ENCODE measurements at places on chromosomes 7 and 10.

- no peak for DNase-seq
Measured at GRCh38 chr10:14035506-14035905, 295.2 kb downstream of the FRMD4A start.

GRCh38 chr7:92682330-92682729 is 92.1 kb upstream of the FAM133B start:
- no peak for DNase-seq

DNA sequence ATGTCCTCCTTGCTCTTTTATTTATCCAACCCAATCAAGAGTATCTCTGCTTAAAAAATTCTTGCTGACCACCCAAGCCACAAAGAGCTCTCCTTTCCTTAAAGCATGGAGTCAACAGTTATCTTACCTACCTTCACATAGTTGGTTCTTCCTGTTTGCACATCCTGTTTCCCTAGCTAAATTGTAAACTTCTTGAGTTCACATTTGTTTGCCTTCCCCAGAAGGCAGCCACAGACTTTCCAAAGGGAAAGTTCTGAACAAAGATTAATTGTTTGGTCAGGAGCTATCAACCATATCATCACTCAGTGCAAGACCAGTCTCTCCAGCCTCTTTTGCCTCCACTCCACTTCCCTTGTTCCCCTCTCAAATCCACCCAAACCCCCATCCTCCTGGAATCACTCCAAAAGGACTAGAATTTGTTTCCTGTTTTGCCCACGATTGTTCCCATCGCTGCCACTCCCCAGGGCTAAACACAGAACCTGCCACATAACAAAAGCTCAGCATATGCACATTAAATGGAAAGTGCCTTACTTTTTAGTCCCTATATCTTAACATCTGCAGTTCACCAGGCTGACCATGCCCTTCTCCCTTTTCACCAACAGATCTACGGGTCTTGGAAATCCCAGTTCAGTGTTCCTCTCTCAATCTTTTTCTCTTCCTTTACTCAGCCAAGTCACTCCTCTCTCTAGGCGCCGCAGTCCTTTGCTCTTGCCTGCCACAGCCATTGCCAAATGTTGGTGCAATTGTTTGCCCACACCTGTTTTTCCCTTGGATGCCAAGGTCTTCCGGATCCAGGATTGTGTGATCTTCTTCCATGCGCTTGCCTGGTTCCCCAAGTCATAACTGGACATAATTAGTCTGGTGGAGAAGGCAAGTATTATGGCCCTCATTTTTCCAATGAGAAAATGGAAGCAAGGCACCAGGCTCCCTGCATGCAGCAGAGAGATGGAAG is 265.5 kb downstream of the KCNMA1 start:
- no peak for DNase-seq

DNA sequence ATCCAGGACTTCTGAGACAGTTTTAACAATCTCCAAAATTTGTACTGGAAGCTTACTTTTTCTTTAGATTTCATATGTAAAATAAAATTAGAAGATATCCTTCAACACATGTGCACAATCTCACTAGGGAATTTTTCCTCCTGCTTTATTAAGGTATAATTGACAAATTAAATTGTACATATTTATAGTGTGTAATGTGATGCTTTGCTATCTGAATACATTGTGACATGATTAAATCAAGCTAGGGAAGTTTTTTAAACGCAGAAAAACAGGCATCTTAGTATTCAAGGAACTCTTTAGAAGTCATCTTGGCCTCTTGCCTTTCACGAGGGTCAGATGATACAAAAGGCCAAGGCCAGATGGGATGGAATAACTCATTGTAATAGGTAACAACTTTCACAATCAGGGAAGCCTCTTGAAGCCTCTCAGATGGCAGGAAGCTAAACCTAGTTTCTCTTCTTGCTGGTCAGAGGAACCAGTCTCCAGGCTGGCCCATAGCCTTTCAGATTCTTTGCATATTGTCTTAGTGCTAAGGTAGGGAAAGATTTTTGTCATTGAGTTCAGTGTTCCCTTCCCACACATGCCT is 78.7 kb downstream of the RHOBTB1 start:
- no peak for DNase-seq

GRCh38 chr7:7219216-7219615 is 36.9 kb downstream of the C1GALT1 start:
- no peak for DNase-seq

DNA sequence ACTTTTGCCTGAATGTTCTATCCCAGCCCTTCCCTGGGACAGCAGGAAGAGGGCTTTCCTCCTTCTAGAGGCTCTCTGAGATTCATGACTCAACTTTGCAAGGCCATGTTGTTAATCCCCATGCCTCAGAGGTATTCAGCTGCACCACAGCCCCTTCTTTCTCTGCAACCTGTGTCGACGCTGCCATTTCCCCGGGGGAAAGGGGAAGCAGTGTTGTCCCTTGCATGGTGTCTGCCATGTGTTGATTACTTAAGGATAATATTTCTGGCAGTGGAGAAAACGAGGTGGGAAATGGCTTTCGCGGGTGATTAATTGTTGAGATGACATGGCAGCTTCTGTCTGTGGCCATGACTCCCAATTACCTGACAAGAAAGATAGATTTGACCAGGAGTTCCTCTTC is 133.1 kb downstream of the SORCS3 start:
- DNase-seq: no peak

- DNase-seq: no peak
Measured at GRCh38 chr7:23422384-23422783, 47.9 kb downstream of the IGF2BP3 start.

GRCh38 chr7:155594163-155594732 is 47.9 kb upstream of the CNPY1 start:
- no peak for DNase-seq

DNA sequence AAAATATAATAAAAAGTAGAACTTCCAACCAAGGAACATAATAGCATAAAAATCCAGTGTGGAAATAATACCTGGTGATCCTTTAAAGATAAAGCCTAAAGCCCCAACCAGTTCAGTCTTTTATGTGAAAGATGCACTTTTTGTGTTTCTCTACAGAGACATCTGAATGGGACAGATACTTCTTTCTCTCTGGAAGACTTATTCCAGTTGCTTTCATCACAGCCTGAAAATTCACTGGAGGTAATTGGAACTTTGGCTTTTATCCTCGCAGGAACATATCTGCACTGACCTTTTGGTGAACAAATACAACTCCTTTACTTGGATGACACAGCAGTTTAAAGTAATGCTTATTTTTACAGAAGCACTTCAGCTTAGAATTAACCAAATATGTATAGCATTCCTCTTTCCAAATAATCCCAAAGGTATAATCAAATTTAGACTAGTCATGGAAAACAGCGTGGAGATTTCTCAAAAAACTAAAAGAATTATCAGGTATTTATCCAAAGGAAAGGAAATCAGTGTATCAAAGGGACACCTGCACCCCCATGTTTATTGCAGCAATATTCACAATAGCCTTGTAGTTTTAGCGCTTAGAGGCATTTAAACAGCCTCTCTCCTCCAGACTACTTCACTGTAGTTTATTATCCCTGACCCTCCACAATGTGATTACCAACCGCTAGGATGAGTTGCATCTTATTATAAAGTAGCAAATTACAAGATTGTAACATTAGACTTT is 16.8 kb downstream of the HNRNPA2B1 start:
- DNase-seq: no peak

- no peak for DNase-seq
Measured at GRCh38 chr10:73886661-73887293, 12.4 kb upstream of the CAMK2G start.

Measured in non-pigmented ciliary epithelial cell (primary cell).